ENCODE measurements at places on chromosomes 1 and 21.

- DNase-seq = peak; percentile 54
Observed at GRCh38 chr1:92961131-92961895, at the start of gene DIPK1A. Gene DIPK1A, minus strand, starts transcription at chr1:92961462. Its CDS starts 33 bp downstream, at chr1:92961429.

GRCh38 chr1:28516518-28516956 is 10.7 kb downstream of the RCC1 start:
- DNase-seq = peak; percentile 43

DNA sequence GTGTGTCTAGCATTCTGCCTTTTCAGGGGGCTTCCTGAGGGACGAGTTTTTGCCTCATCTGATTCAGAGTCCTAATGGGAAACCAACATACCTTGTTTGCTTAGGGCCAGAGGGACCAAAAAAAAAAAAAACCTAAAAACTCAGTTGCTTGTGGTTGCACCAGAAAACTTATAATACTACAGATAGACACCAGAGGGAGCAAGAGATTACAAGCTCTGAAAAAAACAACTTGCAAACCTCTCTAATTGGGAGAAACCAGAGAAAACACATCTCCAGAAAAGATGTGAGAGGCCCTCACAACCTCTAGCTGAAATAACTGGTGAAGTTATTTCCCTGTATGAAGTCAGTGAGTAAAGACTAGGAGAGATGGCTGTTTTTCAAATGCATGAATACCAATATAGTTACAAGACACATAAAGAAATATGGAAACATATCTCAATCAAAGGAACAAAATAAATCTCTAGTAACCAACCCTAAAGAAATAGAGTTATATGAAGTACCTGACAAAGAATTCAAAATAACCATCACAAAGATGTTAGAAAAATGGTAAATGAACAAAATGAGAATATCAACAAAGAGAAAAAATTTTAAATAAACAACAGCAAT is 233.7 kb upstream of the NFIA start:
- DNase-seq = peak; percentile 63

- DNase-seq = no peak
Observed at GRCh38 chr1:53046930-53047329, 15.1 kb upstream of the PODN start.

GRCh38 chr1:150696162-150696561 is 792 bp downstream of the GOLPH3L start:
- peak; percentile 43 for DNase-seq

GRCh38 chr1:109483672-109484518 is at the start of gene ATXN7L2:
Gene ATXN7L2, plus strand, starts transcription at chr1:109483905. Its CDS starts 49 bp downstream, at chr1:109483954.
- peak; percentile 73 for DNase-seq

GRCh38 chr1:58816072-58816746 is 32.4 kb upstream of the JUN start:
- peak; percentile 91 for DNase-seq

- no peak for DNase-seq
Observed at GRCh38 chr1:33284049-33284448, 27.8 kb downstream of the ZNF362 start.

- DNase-seq = peak; percentile 30
Observed at GRCh38 chr1:43522776-43523480, 7.8 kb upstream of the PTPRF start.

GRCh38 chr1:197850918-197851317 is 51.5 kb upstream of the C1orf53 start:
- DNase-seq = no peak

- no peak for DNase-seq
Observed at GRCh38 chr1:242569867-242570266, 45.4 kb upstream of the PLD5 start.

- no peak for DNase-seq
Observed at GRCh38 chr1:4265836-4266235, 365.8 kb upstream of the C1orf174 start.

- DNase-seq = no peak
Observed at GRCh38 chr1:24300971-24301784, 18.0 kb upstream of the GRHL3 start.

DNA sequence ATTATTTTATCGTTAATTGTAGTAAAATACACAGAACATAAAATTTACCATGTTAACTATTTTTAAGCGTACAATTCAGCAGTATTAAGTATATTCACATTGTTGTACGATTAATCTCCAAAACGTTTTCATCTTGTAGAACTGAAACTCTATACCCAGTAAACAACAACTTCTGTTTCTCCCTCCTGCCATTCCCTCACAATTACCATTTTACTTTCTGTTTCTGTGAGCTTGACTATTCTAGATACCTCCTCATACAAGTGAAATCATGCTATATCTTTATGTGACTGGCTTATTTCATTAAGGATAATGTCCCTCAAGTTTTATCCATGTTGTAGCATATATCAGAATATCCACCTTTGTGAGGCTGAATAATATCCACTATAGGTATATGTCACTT is 156.8 kb downstream of the ST6GALNAC3 start:
- no peak for DNase-seq

- DNase-seq = no peak
Observed at GRCh38 chr1:10639011-10639774, 157.3 kb downstream of the CASZ1 start.

DNA sequence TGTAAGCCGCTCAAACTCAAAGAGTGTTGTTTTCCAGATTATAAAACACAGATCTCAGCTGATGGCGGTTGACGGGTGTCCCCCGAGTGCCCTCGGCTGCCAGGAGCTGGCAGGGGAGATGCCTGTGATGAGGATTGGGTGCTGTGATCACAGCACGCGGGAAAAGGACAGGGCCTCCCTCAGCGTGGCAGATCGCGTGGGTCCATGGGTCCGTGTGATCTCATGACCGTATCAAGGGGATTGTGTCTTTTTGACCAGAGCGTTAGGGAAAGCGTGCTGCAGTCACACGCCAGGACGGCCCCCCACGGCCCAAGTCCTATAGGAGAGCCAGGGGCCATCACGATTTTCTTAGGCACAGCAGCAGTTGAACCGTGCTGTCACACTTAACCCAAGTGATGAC is 51.9 kb downstream of the PDE9A start:
- DNase-seq = no peak

DNA sequence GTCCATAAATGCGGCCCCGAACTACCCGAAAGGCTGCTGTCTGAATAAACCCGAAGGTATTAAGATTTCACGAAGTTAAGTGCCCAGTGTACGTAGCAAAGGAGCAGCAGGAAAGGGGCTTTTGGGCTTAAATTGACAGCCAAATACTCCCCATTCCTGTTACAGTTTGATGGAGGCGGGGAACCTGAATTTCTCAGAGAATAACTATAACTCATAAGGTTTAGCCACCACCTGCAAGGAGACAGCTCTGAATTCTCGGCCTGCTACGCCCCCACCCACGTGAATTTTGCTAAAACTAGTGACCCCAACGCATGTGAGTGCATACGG is 5.2 kb downstream of the GFI1 start:
- DNase-seq = no peak

GRCh38 chr1:149896575-149896974 is 2.8 kb upstream of the BOLA1 start:
- DNase-seq = no peak

DNA sequence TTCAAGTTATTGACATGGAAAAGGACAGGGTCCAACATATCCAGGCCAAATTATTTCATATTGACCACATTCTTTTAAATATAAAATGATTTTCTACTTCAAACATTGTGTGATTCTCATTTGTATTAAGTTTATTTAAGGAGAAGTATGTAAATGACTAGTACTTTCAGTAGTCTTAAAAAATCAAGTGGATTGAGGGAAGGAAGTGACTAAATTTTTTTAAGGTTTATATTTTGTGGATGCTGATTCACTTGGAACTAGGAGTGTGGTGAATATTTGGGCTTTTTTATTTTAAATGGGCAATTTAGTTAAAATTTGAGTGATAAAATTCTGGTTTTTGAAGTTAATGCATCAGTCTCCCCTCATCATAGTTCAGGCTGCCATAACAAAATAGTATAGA is 10.1 kb downstream of the PRRC2C start:
- DNase-seq = no peak

DNA sequence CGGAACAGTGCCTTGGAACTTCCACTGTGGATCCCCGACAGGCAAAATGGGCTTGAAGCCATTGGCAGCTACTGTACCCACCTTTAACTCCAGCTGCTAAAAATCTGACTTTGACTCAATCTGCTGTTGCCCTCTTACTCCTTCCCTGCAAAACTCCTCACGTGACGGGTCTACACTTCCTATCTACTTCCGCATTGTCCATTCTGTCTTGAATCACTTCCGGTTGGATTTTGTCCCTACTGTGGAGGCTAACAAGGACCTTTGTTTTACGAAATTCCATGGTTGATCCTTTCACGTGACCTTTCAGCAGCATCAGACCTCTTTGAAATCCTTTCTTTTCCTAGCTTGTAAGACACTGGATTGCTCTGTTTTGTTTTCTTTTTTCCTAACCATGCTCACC is 268.4 kb downstream of the PRDM2 start:
- DNase-seq = no peak

DNA sequence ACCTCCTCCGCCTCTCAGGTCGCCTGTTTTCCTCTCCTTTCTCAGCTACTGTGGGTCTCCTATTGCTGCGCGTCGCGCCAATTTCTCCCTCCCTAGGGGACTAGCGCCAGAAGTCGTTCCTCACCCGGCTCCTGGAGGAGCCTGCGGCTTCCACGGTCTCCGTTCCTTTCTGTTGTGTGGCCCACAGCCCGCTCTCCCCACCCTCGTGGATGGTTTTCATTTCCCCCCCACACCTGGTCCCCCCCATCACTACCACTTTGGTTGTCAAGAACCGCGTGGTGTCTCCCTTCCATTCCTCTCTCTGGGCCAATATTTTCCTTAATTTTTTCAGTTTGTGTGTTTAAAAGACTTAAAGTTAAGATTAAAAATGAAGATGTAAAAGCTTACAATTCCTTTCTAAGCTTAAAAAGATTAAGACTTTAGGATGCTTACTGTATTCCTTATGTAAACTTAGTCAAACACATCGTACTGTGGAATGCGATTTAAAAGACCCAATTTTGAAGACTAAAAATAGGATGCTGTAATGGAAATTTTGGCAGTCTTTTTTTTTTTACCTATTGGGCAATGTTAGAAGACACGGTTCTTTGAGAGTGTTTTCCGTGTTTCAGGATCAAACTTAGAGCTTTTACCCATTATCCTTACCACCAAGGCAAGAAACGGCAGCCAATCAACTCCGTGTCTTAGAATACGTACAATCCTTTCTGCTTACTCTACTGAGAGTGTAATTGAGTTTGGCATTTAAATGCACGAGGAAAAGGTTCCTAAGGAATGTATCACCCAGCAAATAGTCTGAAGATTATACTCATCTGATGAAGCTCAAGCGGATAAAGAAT is 773 bp downstream of the CNST start:
- DNase-seq = peak; percentile 47

DNA sequence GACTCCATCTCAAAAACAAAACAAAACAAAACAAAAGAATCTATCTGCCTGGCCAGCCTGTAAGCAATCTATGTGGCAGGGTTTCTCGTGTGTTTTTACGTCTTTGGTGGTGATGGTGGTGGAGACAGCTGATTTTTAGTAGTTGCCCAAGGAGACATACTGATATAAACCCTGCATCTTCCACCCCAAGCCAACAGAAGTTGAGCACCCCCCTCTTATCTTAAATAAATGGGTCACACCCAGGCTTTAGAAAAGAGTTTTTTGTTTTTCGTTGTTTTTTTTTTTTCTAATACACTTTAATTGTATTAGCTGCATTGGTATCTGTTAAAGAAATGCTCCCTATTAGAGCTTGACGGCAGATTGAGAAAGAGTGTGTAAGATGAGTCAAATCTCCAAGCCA is 134.7 kb downstream of the GLUL start:
- DNase-seq = no peak

DNA sequence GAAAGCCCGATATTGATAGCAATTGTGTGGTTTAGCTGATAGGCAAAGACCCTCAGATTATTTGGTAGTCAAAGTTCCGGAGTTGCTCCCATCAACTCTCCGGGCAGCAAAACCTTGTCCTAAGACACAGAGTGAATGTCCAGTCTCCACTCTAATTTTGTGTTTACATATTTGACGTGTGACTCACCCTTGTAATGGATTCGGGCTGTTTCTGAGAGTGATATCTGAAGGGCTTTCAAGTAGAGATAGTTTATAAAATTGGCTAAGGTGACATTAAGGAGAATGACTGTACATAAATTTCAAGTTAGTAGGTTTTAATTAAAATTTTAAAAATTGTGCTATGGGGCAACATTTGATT is 154.2 kb downstream of the CNIH3 start:
- no peak for DNase-seq

- no peak for DNase-seq
Observed at GRCh38 chr1:233815865-233816264, 88.6 kb upstream of the SLC35F3 start.

- no peak for DNase-seq
Observed at GRCh38 chr1:91537281-91537986, 36.8 kb downstream of the CDC7 start.

DNA sequence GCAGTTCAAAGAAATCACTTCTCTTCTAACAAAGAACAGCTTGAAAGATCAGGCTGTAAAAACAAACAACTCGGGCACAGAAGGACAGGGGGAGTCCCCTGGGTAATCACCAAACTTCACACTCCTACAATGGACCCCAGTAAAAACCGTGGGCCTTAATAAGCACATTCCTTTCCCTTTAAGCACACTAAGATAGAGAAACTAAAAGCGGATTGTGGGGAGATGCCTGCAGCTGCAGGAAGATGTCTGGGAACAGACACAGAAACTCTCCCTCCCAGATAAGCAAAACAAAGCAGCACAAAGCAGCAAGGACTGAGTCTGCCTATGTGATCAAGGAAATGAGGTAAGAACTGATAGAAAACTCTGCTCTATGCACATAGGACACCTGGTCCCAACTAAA is 37.6 kb upstream of the CTBS start:
- no peak for DNase-seq

- DNase-seq = no peak
Observed at GRCh38 chr1:207318072-207318619, 3.3 kb upstream of the CD55 start.

DNA sequence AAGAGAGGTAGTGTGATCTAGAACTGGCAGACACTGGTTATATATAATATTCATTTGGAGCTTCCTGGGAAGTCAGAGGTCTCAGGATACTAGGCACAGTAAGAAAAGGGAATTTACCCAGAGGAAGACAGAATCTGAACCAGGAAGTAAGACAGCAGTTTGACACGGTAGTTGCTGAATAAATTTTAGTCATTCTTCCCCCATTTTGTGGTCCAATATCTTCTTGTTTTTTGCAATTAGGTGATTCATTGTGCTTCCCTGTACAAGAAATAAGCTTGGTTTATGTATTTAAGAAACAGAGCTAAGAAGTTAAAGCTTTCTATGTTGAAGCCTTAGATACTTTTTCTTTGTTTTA is 1.3 kb downstream of the TMEM167B start:
- DNase-seq = no peak

DNA sequence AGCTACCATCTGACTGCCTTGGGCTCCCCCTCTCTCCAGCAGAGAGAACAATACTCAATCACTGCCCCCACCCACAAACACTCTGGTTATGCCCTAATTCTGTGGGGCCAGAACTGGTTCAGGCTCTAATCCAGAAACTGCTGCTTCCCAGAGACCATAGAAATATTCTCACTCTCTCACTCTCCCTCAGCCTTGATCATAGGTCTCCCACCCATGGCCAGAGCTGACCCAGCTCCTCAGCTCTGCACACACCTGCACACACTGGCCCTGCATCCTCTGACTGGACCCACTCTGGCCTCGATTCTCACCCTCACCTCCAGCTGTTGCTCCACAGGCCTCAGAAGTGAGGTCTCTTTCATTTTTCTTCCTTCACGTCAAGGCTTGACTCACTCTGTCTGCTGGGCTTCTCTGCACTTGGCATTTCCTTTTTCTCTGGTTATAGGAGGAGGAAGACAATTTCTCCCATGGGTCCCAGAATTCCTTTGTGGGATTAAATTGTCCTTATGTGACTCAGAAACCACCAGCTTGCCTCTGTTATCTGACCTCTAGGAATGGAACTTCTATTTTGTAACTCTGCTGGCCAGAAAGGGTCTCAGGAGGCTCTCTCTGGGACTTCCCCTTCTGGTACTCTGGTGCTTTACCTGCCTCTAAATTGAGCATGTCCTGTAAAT is 15.6 kb upstream of the ZMYM6 start:
- DNase-seq = peak; percentile 25

Data from KBM-7 (cell line).